Left colon (tissue), 2 donors: ENCODE measurements at places on chromosomes 12 and 14. TPM values are rescaled to one million over a fixed set of nuclear protein-coding genes. Genes with fewer than 3 reads are reported as not detected.

STAC3 gene
- 2.0 TPM for total RNA-seq

LARP4 gene
- total RNA-seq, result 50.3 TPM

- no peak for DNase-seq
Measured at GRCh38 chr12:75766263-75767160, 255.1 kb upstream of the KRR1 start.

DNA sequence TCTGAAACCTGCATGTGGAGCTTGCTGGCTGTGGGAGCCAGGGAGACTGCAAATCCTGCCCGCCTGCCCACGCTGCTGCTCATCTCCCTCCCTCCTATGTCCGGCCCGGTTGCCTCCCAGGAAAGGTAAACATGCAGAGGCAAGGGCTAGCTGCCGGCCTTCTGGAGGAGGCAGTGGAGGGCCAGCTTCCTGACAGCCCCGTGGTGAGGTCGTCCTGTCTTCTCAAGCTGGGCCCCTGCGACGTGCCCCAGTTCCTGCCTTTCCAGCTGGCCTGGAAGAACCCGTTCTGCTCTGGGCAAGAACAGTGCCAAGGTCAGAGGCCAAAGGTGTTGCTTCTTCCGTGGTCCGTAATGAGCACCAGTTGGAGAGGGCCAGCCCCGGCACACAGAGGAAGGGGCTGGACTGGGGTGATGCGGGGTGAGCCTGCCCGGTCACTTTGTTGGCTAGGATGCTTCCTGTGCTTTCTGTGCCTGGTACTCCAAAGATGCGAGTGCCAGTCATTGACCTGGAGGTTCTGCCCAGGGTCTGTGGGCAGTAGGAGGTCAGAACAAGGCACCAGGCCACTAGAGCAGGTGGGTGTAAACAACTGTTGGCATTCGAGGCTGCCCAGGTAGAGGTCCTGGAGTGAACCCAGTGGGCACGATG is 25.3 kb downstream of the TPCN1 start:
- peak; percentile 56 for DNase-seq

DNA sequence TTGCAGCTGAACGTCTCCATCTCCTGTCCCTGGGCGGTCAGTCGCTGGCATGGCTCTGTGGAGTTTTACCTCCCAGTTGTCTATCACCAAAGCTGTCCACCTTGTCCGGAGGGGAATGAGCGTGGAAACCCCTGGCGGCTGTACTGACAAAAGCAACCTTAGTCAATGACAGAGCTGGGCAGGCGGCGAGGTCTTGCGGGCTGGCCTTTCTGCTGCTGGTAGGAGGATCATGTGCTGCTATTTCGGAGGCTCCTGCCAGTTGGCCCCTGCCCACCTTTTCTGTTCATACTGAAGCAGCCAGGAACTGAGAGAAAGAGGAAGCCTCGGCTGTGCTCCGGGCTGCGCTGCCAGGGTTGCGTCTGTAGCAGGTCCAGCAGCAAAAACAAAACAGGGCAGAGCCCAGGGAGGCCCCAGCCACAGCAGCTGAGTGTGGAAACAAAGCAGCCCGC is 57.7 kb downstream of the HMGA2 start:
- DNase-seq, result peak; percentile 62
